ENCODE measurements at places on chromosomes 6 and 20. TPM values are rescaled to one million over a fixed set of nuclear protein-coding genes. Genes with fewer than 3 reads are reported as not detected.

TGM2 gene
- 67.5 TPM for total RNA-seq

CPXM1 gene
- total RNA-seq = not detected

IL17F gene
- not detected for total RNA-seq

SEMG1 gene
- not detected for total RNA-seq

HLA-DRB5 gene
- total RNA-seq = under 0.01 TPM

MUC21 gene
- total RNA-seq = under 0.01 TPM

WFDC11 gene
- total RNA-seq = not detected

RFX6 gene
- not detected for total RNA-seq

GABRR1 gene
- total RNA-seq = not detected

GCNT2 gene
- total RNA-seq = 8.4 TPM

ASCC3 gene
- total RNA-seq = 66.5 TPM

SGK2 gene
- total RNA-seq = 1.4 TPM

TLDC2 gene
- 0.24 TPM for total RNA-seq

BPI gene
- not detected for total RNA-seq

PLTP gene
- total RNA-seq = 81.9 TPM

SCAF8 gene
- total RNA-seq = 20.0 TPM

FNDC11 gene
- total RNA-seq = 3.1 TPM

NCOA5 gene
- 9.2 TPM for total RNA-seq

MDFI gene
- total RNA-seq = 113 TPM

TRAPPC3L gene
- not detected for total RNA-seq

ZNF334 gene
- total RNA-seq = 1.2 TPM
